ENCODE measurements at places on chromosomes 1 and 21.

DNA sequence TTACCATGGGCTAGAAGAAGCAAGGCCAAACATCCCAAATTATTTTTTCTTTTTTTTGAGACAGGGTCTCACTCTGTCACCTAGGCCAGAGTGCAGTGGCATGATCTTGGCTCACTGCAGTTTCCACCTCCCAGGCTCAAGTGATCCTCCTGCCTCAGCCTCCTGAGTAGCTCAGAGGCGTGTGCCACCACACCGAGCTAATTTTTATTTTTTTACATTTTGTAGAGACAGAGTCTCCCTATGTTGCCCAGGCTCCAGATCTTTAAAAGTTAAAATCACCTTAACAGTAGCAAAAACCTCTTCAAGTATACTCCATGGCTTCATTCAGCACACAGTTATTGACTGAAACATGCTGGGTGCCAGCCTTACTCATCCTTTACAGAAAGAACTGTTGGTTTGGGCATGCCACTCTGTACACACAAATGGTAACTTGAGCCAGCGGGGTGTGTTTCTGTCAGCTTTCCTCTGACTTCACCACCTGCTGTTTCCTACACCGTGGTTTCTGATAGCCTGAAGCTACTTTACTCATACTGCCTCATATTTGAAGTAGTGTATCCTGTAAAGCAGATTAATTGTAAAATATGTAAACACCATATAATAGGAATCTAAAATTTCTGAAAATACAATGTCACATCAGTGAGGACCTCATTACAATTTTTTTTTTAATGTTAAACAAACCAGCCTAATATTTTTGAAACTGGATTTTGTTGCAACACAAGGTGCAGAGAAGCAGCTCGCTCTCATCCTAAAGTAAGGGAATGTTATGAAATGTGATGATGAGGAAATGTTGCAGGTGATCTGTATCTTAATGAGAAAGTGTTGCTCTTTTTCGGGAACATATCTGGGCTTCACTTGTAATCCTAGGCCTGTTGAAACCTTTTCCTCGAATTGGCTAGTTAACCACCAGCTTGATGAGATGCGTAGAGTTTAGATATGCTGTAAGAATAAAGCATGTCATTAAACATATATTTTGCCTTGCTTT lies 113.9 kb downstream of the ATP5PO start:
- H3K27ac ChIP-seq, result no peak overlapping the region
- H3K27me3 ChIP-seq, result no peaks in the 10 kb centered on the region
- no peaks in the 10 kb centered on the region for H3K36me3 ChIP-seq
- H3K4me1 ChIP-seq, result no peaks in the 10 kb centered on the region
- no peak for DNase-seq

DNA sequence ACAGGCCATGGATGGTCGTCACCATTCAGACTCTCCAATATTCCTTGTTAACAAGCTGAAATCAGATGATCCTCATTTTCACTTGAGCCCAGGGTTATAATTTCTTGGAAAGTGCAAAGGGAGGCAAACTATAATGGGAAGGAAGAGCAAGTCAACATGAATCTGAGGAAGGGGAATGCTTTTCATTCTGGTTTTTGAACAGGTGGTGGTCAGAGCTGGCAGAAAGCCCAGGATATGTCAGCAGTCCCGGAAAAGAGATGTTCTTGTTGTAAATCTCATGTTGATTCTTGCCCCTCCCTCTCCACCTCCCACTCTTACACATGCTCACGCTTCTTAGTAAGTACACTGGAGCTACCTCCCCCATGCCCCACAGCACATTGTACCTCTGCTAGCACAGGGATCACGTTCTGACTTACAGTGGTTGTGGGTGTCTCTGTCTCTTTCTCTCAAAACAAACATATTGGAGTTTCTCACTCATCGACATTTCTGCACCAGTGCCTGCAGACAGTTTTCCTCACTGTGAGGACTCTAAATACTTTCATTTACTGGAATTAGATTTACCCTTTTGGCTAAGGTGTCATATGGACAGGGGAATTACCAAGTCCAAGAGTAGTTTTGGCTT lies 77.6 kb downstream of the XCL2 start:
- no peak overlapping the region for H3K4me3 ChIP-seq
- peak overlapping the region; percentile 32 for H3K27ac ChIP-seq
- peak; percentile 72 for DNase-seq
- no peaks in the 10 kb centered on the region for H3K27me3 ChIP-seq
- H3K36me3 ChIP-seq, result no peaks in the 10 kb centered on the region

DNA sequence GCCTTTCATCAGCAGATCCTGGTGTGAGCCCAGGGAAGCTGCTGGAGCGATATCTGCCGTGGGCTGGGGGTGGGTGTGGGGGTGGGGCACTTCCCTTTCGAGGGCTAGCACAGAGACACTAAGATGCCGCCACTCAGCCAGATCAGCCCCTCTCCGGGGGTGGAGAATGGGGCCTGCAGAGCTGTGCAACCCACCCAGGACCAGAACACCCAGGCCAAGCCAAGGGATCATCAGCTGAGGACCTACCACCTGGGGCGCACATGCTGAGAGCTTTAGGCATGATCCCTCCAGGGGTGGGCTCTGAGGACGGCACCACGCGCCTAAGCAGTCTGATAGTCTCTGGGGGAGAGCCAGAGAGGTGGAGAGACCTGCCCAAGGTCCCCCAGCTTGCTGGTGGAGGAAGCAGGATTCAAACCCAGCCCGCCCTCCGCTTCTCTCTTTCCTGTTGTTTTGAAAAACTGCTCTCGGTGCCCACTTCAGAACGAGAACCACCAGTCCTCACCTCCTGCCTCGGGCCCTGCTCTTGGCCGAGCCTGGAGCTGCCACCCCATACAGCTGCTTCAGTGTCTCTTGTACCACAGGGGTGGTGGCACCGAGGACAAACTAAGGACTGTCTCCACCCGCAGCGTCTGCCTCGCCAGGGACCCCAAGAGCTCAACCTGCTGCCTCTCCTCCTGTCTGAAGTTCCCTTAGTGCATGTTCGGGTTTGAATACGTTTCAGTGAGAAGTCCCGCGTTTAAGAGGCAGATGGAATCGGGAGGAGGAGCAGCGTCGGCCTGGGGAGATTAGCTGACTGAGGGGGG lies 39.7 kb upstream of the RUNX3 start:
- peak overlapping the region; percentile 53 for H3K4me3 ChIP-seq
- peaks cover 9% of the 10 kb centered on the region for H3K36me3 ChIP-seq
- DNase-seq, result peak; percentile 27
- H3K27me3 ChIP-seq, result no peaks in the 10 kb centered on the region
- H3K27ac ChIP-seq, result peak overlapping the region; percentile 83
- peaks cover 84% of the 10 kb centered on the region for H3K4me1 ChIP-seq

GRCh38 chr1:109306832-109307273 lies at the start of gene MYBPHL:
MYBPHL (minus strand) TSS chr1:109307011; CDS start chr1:109306991, 20 bp downstream.
- H3K4me1 ChIP-seq, result no peaks in the 10 kb centered on the region
- no peaks in the 10 kb centered on the region for H3K36me3 ChIP-seq
- peaks cover 1% of the 10 kb centered on the region for H3K27me3 ChIP-seq
- DNase-seq, result no peak

DNA sequence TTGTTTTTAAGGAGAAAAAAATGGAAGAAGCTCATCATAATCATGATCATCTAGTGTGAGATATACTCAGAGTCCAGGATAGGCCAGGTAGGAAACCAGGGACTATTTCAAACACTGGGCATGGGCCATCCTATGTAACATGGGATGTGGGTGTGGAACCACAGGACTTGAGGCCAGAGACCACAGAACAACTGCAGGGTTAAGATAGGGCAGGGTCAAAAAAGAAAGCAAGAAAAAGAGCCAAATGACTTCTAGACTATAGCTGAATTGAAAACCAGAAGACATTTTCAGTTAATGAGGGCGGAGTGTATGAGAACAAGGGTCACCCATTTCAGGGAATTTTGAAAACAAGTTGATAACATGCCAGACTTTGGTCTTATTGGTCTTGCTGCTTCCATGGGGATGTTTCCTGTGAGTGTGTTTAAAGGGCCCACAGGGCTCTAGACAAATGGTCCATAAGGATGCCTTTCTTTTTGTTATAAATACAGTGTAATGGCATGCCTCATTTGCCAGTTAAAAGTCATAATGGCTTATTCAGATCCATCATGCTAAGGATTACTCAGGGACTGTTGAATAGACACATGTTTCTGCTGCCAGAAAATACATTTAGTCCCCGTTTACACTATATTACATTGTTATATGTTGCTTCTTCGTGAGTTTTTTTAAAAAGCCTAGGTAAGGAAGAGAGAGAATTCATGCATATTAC lies 182.0 kb upstream of the C21orf91 start:
- no peak for DNase-seq
- H3K27me3 ChIP-seq, result no peaks in the 10 kb centered on the region
- no peak overlapping the region for H3K27ac ChIP-seq
- no peaks in the 10 kb centered on the region for H3K36me3 ChIP-seq

DNA sequence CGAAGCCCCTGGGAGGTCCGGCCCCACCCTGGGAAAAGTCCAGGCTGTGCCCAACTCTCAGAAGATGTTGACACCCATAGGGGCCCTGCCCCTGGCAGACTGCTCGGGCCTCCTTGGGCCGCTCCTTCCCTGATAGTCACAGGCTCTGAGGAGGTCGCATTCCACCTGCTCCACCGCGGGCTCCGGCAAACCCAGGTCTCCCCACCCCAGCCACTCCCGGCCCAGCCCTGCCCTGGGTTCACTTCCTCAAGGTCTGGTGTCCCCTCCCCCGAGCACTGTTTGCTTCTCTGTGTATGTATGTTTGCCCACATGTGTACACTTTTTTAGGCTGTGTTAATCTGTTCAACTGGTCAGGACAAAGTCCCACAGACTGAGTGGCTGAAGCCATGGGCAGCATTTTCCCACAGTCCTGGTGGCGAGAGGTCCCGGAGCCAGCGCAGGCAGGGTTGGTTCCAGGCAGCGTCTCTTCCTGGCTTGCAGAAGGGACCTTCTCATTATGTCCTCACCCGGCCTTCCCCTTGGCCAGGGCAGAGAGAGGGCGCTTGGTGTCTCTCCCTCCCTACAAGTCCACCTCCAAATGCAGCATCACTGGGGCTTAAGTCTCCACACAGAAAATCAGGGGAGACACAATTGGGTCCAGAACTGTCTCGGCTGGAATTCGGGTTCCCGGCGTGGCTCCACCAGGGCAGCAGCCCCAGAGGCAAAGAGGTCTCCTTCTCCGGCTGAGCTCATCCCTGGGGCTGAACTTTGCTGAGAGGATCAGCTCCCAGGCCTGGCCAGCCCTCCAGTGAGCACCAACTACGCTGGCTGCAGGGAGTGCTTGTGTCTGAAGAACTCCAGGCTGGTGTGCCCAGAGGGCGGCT lies 10.5 kb upstream of the PRXL2B start:
- no peak for DNase-seq
- no peaks in the 10 kb centered on the region for H3K27me3 ChIP-seq
- H3K27ac ChIP-seq, result peak overlapping the region; percentile 97
- H3K4me1 ChIP-seq, result peaks cover 40% of the 10 kb centered on the region
- H3K4me3 ChIP-seq, result no peak overlapping the region
- peaks cover 4% of the 10 kb centered on the region for H3K36me3 ChIP-seq

GRCh38 chr1:6258675-6259074 lies 2.2 kb downstream of the GPR153 start:
- H3K27ac ChIP-seq, result no peak overlapping the region
- H3K4me3 ChIP-seq, result no peak overlapping the region
- H3K27me3 ChIP-seq, result peaks cover 11% of the 10 kb centered on the region
- H3K36me3 ChIP-seq, result no peaks in the 10 kb centered on the region
- DNase-seq, result no peak
- H3K4me1 ChIP-seq, result peaks cover 3% of the 10 kb centered on the region

GRCh38 chr1:101162736-101163735 lies 73.8 kb upstream of the S1PR1 start:
- H3K4me3 ChIP-seq, result no peak overlapping the region
- no peaks in the 10 kb centered on the region for H3K27me3 ChIP-seq
- DNase-seq, result no peak
- H3K27ac ChIP-seq, result no peak overlapping the region

DNA sequence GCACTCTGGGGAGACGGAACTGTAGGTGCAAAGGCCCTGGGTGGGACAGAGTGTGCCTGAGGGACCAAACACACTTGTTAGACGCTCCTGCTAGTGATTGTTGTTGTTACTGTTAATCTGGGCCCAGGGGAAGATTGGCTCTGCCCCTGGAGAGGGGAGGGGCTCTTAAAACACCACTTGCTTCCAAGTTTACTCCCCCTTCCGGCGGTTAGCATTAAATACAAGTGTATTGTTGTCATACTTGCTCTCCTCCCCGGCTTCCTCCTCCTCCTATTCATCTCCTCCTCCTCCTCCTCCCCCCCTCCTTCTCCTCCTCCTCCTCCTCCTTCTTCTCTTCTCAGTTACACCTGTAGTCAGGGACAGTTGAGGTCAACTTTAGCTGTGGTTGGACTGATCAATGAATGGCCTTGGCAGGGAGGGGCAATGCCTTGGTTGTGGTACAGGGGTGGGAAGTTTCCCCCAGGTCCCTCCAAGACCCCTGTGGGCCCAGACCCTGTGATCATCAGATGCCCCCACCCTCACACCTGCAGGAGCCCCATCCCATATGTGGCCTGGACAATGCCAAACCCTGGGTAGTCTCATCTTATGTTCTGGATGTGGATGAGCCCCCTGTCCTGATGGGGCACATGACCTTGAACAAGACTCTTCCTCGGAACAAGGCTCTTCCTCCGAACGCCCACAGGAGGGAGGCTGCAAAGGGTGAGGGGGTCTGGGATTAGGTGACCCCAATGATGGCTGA lies 217.3 kb downstream of the PTPRU start:
- no peak for DNase-seq
- H3K27ac ChIP-seq, result no peak overlapping the region
- H3K4me3 ChIP-seq, result no peak overlapping the region
- H3K4me1 ChIP-seq, result no peaks in the 10 kb centered on the region

DNA sequence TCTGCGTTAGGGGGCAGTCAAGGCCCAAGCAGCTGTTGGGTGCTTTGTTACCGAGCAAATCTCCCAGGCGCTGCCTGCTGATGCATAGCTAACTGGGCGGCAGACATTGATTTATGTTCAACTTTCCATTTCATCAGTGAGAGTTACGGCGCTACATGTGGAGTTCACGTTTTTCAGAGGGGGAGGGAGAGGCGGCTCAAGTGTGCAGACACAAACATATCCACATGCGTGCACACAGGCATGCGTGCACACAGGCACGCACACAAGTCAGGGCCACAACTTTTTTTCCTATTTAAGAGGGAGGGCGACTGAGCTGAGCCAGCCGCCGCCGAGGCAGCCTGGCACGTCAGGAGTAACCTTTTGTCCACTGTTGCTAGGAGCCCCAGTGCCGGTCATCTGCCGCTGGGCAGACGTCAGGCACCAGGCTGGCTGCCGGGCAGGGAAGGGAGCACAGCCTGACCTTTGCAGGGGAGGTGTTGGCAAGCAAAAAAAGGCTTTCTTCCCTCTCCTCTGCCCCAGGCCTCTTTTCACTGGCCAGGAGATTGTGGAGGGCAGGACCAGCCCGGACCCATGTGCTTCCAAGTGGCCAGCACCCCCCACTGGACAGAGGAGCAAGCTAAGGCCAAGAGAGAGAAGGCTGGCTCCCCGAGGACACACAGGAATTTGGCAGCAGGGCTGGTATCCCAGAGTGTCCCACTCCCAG lies 73.3 kb downstream of the MRPL37 start:
- no peaks in the 10 kb centered on the region for H3K36me3 ChIP-seq
- no peak overlapping the region for H3K27ac ChIP-seq
- H3K4me1 ChIP-seq, result peaks cover 38% of the 10 kb centered on the region
